M059J (cell line): ENCODE measurements at places on chromosomes 3 and 15. TPM values are rescaled to one million over a fixed set of nuclear protein-coding genes. Genes with fewer than 3 reads are reported as not detected.
A peak's percentile ranks its signal among the peaks of the same experiment; 100 is the strongest.

GRCh38 chr3:147937891-147938290, 528.7 kb downstream of the ZIC1 start:
- no peak for DNase-seq

DNA sequence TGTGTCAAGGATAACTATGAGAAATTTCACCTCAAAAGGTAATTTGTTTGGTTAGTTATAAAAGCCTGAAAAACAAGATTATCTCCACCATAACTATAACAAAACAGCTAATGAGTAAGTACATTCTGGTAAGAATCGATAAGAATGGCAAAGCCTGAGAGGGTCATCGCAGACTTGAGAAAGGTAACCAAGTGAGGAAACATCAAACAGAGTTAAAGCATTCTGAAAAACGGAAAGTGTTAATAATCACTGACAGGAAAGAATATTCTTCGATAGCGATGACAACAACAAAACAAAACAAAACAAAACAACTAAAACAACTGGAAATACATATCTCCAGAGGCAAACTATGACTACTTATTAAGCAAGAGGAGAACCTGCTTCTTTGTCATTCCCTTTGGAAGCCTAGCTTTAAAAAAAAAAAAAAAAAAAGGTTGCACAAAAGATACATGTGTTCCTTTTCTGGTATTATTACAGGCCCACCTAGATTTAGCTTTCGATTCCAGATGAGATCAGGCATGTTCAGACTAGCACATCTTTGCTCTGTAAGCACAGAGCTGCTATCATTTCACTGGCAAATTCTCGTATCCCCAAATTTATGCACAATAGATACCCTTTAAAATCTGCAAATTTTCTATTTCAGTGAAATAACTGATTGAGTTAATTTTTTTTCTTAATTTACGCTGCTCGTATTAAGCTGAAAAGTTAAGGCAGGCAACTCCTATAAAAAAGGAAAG, 155.6 kb downstream of the TIGIT start:
- DNase-seq = peak; percentile 47

DNA sequence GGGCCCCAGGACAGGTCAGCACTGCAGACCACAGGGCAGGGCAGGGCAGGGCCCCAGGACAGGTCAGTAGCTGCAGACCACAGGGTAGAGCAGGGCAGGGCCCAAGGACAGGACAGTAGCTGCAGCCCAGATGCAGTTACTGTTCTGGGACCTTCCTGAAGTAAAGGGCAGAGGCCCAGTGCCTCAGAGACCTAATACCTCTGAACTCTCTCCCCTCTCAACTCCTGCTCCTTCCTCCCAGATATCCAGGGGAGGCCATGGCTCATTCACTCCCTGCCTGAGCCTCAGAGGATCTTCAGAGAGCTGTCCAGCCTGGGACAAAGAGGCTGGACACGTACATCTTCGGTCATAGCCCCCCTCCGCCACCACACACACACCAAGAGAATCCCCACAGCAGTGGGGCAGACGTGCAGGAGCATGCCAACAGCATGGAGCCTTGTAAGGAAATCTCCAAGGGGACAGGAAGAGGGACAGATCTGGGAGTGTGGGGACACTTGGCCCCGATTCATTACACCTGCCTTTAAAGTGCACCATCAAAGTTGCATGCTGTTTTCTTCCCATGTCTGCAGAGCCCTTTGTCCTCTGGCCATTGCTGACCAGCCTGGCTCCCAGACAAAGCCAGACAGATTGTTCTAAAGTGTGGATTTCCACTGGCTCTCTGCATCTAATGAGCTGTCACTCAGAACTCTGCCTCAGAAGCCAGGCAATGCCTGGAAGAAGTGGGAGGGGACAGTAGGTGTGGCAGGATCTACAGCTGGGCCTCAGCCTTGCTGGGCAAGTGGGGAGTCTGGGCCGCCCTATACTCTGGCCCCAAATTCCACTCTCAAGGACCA, 24.2 kb upstream of the BUB1B start:
- peak; percentile 38 for DNase-seq

DNA sequence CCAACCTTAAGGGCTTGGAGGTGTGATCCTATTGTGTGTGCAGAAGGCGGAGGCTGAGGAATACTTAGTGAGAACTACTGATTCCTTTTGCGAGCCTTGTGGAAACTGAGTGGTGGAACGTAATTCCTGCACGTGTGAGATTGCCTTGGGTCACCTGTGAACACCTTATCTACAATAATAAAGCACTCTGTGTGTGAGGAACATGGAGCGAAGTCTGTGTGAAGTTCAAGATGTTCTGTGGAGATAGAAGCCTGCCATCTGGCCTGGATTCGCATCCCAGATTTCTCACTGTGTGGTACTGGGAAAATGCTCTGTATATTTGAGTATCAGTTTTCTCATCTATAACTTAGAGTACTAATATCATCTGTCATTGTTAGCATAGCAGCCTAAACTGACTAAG, 179.5 kb upstream of the PDZRN3 start:
- DNase-seq = no peak

GRCh38 chr3:63477494-63478129, 174.9 kb upstream of the SNTN start:
- no peak for DNase-seq

- peak; percentile 78 for DNase-seq
Observed at GRCh38 chr3:31166249-31166885, 271.9 kb upstream of the GADL1 start.

DNA sequence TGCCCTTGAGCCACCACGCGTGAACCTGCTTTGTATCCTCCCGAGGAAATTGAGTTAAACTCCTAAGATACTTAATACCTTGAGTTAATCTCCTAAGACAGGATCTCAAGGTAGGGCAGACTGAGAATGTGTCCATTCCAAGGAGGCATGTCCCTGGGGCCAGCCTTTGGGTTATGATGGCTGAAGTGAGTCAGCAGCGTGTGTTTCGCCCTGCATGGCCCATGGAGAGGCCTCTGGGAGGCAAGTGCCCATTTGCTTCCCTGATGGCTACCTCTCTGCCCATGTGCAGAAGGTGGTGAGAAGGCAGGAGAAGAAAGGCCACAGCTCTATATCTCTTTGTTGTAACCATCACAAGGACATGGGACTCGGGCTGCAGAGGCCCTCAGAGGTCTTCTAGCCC, 36.7 kb upstream of the LIMD1 start:
- DNase-seq = no peak

DNA sequence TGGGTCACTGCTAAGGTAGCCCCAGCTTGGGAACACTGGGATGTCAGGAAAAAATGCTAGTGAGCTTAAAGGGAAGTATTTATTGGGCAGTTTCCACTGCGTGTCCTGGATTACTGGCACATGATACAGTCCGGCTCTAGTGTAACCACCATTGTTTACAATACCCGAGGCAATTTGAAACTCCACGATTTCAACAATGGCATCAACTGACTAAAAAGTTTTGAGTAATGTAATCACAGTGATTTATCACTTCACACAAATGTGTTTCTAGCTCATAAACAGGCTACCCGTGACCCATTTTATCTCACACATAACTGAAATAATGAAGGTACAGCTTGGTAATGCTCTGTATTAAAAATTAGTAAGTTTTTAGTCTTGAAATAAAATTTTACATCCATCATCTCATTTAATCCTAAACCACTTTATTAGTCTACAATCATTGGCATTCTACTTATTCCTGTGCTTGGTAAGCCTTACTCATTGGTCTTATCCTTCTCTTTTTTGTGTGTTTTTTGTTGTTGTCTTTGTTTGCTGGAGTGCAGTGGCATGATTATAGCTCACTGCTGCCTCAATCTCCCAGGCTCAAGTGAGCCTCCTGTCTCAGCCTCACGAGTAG, 7.6 kb downstream of the ZMAT3 start:
- peak; percentile 96 for DNase-seq

DNA sequence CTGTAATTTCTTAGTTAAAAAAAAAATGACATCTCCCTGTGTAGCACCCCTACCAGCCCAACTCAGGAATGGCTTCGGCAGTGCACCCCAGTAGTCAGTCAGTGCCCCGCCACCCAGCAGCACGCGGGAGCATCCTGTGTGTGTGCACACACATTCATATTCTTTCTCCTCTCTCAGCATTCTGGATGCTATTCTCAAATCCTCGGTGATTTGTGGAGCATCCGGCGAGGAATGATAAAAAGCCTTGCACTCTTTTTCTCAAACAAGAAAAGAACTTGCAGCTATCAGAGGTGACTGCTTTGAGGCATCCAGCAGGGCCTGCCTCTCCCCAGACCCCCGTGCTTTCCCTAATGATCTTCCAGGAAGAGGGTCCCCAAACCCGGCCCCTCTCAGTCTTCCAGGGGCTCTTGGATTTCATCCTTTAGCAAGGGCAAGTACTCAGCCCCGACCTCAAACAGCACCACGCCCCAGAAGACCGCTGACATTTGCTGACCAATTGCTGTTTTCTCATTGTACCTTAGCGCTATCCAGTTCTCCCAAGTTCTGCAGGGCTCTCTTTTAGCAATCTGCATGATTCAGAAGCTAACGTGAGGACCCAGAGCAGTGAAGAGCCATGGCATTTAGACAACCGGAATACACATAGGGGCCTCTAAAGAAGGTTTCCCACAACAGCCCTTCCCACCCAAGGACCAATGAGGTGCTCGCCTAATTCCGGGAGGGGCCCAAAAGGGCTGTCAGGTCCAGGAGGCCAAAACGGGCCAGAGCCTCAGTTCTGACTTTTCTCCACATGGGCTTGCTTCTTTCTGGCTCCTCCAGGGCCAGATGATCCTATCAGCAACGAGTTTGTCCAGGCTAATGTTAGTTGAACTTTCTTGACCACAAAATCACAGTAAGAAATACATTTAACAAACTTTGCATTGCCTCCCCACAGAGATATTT, 72.2 kb downstream of the FAM174B start:
- DNase-seq = no peak

GRCh38 chr3:117059956-117060270, 350.3 kb downstream of the TUSC7 start:
- DNase-seq = no peak

- no peak for DNase-seq
Observed at GRCh38 chr3:98806521-98806920, 43.4 kb downstream of the ST3GAL6 start.

GRCh38 chr15:36661042-36661441, 81.6 kb downstream of the CDIN1 start:
- DNase-seq = no peak

DNA sequence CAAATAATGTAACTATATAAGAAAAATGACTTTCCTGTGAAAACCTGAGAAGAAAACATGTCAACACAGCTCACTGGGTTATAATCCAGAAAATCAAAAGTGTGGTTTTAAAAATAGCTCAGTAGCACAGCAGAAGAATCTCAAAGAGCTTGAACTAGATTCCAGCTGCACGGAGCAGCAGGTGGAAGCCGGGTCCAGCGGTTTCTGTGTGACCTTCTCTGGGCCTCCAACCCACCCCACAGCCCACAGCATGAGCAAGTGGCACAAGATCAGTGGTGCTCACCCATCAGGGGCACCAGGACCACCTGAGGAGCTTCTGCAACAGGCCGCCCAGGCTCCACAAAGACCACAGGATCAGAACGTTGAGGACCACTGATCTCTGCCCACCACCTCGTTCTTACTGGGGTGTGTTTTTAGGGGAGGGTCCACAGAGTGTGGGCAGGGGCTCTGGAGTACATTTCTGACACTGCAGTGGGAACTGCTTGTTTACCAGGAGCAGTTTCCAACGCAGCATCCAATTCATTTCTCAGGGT, 23.2 kb downstream of the SLC41A3 start:
- DNase-seq = no peak

DNA sequence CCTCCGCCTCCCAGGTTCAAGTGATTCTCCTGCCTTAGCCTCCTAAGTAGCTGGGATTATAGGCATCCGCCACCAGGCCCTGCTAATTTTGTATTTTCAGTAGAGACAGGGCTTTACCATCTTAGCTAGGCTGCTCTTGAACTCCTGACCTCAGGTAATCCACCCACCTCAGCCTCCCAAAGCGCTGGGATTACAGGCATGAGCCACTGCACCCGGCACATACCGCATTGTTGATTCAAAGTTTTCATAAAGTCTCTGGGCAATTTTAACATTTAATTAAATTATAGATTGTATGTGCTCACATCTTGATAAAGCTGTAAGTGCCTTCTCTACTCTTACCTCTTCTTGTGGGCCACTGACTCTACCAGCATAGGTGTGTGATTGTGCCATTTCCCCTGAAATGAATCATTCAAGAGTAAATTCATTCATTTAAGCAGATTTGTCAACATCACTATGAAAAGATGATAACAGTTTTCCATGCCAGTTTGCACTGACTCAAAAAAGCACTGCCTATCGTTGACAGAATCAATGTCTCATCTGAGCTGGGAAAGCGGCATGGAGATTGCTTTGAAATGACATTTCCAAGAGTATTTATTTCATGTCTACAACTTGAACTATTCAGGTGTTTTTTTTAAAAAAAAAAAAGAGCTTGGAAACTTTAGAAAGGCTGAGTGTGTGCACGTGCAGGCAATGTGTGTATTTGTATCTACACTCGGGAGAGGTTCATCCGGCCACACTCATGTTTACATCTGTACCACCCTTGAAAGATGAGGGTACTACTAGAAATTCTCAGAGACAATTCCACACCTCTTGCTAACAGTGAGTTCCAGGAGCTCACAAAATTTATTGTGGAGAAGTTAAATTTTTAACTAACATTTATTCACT, 3.5 kb downstream of the BCL2A1 start:
- DNase-seq = no peak

- peak; percentile 58 for DNase-seq
Observed at GRCh38 chr3:39000008-39000450, 51.7 kb downstream of the SCN11A start.

DNA sequence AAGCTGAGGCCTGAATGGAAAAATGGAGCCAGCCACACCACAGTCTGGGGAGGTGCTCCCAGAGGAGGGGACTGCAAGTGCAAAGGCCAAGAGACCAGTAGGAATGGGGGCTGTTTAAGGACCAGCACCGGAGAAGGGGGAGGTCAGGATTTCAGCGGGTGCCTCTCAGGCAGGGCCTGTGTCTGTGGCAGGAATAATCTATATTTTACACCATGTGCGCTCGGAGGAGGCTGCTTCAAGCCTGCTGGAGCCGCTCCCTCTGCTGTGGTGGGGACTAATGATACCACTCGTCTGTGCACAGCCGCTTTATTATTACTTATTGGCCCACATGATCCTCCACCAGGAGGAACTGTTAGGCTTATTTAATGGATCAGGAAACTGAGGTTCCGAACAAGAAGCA, 45.3 kb downstream of the TPRA1 start:
- no peak for DNase-seq

GRCh38 chr3:138935863-138936740, 10.8 kb downstream of the FOXL2 start:
- peak; percentile 75 for DNase-seq

DNA sequence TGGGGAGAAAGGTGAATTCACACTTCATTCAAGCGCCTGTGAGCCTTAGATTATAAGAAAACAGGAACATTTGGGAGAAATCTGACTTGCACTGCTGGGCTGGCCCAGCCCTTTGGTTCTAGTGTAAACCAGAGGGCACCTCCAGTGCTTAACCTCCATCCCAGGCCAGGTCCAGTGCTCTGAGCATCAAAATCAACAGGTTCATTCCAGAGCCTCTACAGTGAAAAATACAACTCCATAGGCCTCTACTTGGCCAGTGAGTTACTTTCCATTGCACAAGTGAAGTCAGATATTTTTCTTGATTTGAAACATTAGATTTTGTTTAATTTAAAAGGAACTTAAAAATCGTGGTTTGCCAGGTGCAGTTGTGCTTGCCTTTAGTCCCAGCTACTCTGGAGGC, 3.0 kb downstream of the SNUPN start:
- no peak for DNase-seq

SERPINI2 gene
- not detected in 2 replicates for total RNA-seq

TP53BP1 gene
- total RNA-seq = 31.0 and 40.6 TPM in 2 replicates

- DNase-seq = peak; percentile 66
Observed at GRCh38 chr3:171459137-171459941, 866 bp downstream of the TNIK start.

GRCh38 chr3:5717254-5717653, 529.7 kb downstream of the EDEM1 start:
- DNase-seq = no peak

GRCh38 chr3:32522682-32523081, 20.0 kb upstream of the CMTM6 start:
- no peak for DNase-seq

PSMA4 gene
- 510 and 575 TPM in 2 replicates for total RNA-seq
